ENCODE measurements at places on chromosomes 3 and 15.

DNA sequence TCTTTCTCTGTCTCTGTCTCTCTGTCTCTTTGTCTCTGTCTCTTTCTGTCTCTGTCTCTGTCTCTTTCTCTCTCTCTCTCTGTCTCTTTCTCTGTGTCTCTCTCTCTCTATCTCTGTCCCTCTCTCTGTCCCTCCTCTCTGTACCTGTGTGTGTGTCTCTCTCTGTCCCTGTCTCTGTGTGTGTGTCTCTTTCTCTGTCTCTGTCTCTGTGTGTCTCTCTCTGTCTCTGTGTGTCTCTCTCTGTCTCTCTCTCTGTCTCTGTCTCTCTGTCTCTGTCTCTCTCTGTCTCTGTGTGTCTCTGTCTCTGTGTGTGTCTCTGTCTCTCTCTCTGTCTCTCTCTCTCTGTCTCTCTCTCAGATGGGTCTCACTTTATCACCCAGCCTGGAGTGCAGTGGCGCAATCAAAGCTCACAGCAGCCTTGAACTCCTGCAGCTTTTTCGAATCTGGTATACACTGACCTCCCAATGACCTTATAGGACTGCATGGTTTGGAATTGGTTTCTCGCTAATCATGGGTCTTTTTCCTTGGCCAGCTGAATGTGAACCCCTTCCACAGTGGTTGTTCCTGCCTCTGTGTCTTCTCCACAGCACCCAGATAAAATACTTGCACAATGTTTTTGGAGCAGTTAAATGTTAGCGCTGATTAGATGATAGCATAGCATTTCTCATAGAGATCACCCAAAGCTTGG is 102.6 kb upstream of the KLHL25 start:
- no peak for DNase-seq

DNA sequence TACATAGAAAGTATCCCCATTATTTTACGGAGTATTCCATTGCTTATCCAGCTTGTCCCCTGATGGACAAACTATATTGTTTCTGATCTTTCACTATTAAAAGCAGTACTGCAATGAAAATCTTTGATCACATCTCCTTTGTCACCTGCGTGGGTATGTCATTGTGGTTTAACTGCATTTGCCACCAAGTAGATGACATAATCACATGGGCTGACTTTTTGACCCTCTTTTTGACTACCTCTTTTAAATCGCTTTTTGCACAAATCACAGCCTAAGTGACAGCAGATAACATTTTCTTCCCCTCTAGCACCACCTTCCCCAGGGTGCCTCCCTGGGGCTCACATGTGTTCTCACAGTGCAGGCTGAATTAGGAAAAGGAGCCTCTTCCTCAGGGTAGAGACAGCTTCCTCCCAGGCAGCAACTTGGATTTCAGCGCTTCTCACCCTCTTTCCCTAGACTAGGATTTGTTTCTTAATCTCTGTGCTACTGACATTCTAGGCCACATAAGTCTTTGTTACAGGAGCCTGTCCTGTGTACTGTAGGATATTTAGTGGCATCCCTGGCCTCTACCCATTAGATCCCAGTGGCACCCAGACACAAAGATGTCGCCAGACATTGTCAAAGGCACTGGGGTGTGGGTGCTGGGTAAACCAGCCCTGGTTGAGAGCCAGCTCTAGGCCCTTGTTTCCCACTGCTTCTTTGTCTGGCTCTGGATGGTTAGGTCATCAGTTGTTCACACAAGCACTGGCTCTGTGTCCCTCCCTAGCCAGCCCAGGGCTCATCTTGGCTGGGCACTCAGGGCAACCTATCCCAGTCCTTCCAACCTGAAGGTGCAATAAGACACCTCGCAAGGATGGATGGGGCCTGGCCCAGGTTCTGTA is 1.3 kb upstream of the RBP1 start:
- DNase-seq: no peak

GRCh38 chr3:16798738-16799137 is 86.0 kb upstream of the PLCL2 start:
- DNase-seq: no peak

- DNase-seq: no peak
These were observed 9.3 kb upstream of the MAGI1 start for GRCh38 chr3:66048051-66048395.

DNA sequence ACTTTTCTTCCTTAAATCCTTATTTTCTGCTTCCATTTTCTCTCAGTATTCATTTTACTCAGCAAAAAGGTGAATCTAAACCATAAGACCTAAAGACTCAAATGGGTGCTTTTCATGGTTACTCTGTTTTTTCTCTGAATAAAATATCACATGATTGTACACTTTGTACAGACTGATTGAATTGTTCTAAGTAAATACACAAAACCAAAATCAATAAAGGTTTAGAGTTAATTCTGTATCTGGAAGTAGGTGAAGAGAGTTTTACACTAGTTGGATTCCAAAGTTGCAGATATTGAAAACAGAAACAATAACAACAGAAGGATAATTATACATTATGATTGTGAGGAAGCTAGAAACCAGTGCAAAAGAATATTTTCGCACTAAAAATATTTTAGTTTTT is 546.2 kb downstream of the TUSC7 start:
- DNase-seq: no peak

DNA sequence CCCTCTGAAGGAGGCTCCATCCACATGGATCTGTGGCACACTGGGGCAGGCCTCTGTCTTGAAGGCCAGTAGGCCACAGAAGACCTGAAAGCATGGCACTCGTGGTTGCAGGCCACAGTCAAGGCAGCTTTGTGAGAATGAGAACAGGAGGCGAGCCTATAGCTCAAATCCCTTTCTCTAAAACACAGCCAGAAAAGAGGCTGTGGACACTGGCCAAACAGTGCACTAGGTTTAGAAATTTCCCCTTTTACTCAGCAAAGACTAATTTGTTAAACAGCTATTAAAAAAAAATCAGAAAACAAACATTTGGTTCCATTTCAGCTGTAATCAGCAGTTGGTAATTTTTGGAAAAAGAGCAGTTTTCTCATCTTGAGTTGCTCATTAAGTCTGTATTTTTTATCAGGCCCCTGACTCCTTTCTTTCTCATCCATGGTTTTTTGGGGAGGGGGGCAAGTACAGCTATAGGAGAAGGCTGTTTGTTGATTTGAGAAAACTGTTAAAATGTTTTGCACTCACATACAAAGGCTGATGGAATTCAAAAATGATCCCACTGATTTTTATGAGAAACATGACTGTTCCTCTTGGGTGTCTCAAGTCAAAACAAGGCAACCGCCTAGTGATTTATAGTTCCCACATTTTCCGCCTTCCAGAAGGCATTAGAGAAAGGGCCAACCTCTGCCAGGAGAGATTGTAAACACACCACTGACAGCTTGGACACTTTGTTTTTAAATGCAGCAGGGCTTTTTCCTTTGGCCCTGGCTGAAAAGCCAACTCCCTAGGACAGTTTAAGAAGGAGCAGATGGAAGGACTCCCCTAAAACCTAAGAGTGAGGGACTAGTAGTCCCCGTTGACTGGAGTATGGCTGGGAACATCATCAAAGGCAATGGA is 28.1 kb downstream of the PARP16 start:
- DNase-seq: no peak

- DNase-seq: no peak
These were observed 107.7 kb upstream of the SLC6A11 start for GRCh38 chr3:10708216-10708893.

GRCh38 chr3:25257026-25257425 is 171.0 kb upstream of the RARB start:
- no peak for DNase-seq

- DNase-seq: peak; percentile 40
These were observed 60.5 kb upstream of the KLF13 start for GRCh38 chr15:31265871-31266711.

DNA sequence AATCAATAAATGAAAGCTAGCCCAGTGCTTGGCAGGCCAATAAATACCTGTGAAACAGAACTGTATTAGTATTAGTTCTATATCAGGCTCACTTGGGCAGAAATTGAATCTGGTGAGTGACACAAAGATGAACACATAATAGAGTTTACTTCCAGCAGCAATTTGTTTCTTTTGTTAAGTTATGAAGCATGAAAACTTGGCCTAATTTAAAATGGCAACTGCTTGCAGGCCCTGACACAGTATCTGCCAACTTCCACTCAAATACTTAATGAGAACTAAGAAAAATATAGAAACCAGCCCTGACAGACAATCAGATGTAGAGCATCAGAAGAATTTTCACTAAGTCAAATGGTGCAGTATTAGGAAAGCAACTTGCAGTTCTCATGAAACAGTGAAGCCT is 37.6 kb upstream of the LRIG1 start:
- no peak for DNase-seq

GRCh38 chr3:134976948-134977347 is 181.9 kb downstream of the EPHB1 start:
- no peak for DNase-seq

Measured in stimulated activated CD4-positive, alpha-beta T cell treated with anti-CD3 and anti-CD28 coated beads, Interleukin-1b, Interleukin-23, amount 100 ng/mL, for 1 hour (primary cell).